ENCODE measurements at places on chromosomes 13 and 19. TPM values are rescaled to one million over a fixed set of nuclear protein-coding genes. Genes with fewer than 3 reads are reported as not detected.
A peak's percentile ranks its signal among the peaks of the same experiment; 100 is the strongest.

Gene CSNK1G2
- total RNA-seq: 68.8 TPM

Gene ZNF536
- total RNA-seq: not detected

Gene GZMM
- total RNA-seq: under 0.01 TPM

DNA sequence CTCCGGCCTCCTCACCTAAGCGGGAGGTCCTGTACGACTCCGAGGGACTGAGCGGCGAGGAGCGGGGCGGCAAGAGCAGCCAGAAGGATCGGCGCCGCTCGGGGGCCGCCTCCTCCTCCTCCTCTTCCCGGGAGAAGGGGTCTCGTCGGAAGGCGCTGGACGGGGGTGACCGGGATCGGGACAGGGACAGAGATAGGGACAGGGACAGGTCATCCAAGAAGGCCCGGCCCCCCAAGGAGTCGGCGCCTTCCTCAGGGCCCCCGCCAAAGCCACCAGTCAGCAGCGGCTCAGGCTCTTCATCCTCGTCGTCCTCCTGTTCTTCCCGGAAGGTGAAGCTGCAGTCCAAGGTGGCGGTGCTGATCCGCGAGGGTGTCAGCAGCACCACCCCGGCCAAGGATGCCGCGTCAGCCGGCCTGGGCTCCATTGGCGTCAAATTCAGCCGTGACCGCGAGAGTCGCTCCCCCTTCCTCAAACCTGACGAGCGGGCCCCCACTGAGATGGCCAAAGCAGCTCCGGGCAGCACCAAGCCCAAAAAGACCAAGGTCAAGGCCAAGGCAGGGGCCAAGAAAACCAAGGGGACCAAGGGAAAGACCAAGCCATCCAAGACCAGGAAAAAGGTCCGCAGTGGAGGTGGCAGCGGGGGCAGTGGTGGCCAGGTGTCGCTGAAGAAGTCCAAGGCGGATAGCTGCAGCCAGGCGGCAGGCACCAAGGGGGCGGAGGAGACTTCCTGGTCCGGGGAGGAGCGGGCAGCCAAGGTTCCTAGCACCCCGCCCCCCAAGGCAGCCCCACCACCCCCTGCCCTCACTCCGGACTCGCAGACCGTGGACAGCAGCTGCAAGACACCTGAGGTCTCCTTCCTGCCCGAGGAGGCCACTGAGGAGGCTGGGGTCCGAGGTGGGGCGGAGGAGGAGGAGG lies 10.8 kb downstream of the SCAF1 start:
- no peak for DNase-seq

DNA sequence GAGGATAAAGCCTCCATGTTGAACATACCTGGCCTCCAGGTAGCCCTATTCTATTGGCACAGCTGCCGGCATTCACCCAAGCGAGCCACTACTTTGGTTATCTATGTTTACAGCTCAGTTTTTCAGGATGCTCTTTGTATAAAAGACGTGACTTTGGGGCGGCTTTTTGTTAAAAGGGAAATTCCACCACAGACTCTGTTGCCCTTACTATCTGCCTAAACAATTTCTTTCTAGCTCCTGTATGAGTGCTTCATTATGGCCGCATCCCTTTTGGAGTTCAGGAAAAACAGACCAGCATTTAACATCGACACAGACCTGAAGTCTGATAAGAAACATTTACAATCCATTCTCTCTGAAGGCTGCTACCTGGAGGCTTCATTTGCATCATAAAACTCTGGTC lies 9.1 kb upstream of the IGSF23 start:
- no peak for DNase-seq

DNA sequence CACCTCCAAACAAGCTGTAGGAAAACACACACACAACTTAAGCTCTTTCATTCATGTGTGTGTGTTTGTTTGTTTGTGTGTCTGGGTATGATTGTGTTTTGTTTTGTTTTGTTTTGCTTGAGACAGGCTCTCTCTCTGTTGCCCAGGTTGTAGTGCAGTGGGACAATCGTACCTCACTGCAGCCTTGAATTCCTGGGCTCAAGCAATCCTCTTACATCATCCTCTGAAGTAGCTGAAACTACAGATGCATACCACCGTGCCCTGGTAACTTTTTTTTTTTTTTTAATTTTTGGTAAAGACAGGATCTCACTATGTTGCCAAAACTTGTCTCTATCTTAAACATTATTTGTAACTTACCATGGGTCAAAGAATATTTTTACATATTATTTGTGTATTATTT lies 431.7 kb downstream of the SLITRK1 start:
- DNase-seq: no peak

- no peak for DNase-seq
Observed at GRCh38 chr19:58284199-58284598, 5.4 kb downstream of the ZNF8 start.

DNA sequence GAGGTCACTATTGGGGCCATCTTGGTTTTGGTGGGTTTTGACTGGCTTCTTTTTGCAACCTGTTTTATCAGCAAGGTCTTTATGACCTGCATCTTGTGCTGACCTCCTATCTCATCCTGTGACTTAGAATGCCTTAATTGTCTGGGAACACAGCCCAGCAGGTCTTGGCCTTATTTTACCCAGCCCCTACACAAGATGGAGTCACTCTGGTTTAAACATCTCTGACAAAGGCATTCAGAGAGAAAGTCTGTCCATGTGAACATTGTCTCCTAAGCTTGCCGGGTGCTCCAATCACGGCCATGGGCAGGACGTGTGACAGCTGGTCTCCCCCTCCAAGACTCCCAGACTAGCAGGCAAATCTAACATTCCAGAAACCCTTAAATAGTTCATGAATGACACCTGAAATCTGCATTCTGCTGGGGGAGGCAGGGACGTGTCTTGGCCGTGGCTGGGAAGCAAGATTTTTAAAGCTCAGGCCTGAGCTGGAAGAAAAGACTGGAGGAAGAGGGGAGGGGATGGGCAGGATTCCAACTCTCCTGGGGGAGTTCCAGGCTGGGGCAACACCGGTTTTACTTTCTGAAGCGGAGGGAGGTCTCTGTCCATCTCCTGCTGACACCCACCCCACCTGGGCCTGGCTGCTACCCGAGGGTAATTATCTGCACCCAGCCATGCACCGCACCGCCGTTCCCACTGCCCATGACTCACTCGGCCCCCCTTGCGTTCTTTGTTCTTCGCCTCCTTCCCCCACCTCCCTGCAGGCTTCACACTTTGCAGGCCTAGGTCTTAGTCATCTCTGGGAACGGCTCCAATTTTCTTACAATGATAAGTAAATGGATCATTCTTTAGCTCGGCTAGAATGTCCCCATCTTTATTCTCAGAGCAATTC lies 11.6 kb upstream of the OR1M1 start:
- peak; percentile 93 for DNase-seq

DNA sequence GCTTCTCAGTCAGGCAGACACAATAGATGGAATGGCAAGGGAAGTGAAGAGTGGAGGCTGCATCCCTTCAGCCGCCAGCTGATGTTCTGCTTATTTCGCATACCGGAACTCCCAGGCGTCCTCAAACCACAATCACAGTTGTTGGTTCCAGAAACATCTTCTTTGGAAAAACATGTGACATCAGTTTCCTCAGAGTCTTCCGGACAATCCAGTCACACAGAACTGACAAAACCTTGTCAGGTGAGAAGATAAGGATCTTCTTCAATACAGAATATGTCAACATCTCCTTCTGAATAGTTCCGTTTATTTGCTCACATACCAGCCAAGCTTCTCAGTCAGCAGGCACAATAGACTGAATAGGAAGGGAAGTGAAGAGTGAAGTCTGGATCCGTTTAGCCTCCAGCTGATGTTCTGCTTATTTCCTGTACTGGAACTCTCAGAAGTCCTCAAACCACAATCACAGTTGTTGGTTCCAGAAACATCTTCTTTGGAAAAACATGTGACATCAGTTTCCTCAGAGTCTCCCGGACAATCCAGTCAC lies 45.1 kb upstream of the CEACAM21 start:
- no peak for DNase-seq

GRCh38 chr19:33779849-33780248 lies 16.8 kb upstream of the KCTD15 start:
- DNase-seq: no peak

Gene URAD
- total RNA-seq: not detected

GRCh38 chr13:26735677-26736076 lies 24.9 kb downstream of the GPR12 start:
- DNase-seq: no peak

DNA sequence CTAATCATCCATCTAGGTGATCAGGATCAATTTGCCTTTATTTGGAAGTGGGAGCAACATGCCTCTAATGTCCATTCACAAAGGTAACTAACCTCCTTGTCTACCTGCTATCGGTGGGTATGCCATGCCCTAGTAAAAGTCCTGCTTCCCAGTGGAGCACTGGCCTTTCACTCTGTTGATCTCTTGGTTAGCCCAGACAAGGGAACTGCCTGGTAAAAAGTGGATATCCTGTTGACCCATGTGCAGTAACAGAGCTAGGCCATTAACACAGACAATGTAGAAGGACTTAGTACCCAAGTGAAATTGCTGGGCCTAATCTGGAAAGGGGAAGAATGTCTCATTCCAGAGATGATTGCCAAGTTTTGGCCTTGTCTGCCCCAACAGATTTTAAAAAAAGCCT lies 171.5 kb upstream of the CSNK1A1L start:
- no peak for DNase-seq

DNA sequence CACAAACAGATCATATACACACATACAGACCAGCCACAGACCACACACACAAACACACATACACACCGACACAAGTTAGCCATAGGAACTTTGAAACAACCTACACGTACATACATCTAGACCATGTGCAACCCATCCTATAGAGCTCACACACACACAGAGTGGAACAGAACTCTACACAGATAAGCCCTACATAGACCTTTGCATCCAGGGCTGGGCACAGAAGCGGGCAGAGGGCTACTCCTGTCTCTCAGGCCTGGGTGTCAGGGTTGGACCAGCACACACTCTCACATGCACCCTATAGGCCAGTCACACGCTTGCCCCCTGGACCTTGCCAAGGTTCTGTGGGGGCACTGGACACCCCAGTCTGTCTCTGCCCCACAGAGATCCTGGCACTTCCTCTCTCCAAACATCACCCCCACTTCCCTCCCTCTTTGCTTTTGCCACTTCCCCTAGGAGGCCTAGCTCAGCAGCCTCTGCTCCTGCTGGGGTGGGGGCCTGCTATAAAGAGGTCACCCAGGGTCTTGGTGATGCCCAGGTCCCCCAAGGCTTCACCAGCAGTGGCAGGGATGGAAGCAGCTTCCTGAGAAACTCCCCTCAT lies 5.8 kb upstream of the JUNB start:
- DNase-seq: peak; percentile 76

Data from osteoblast (primary cell).